Small intestine (tissue), 16 donors: ENCODE measurements at places on chromosomes 1 and 21. TPM values are rescaled to one million over a fixed set of nuclear protein-coding genes. Genes with fewer than 3 reads are reported as not detected.

Gene TTC22
- polyA plus RNA-seq: 27.5 TPM

Gene SELP
- polyA plus RNA-seq: 1.4 TPM

Gene INTS11
- polyA plus RNA-seq: 127 TPM

GRCh38 chr1:200877839-200878551, 5.2 kb downstream of the GPR25 start:
- DNase-seq: no peak

DNA sequence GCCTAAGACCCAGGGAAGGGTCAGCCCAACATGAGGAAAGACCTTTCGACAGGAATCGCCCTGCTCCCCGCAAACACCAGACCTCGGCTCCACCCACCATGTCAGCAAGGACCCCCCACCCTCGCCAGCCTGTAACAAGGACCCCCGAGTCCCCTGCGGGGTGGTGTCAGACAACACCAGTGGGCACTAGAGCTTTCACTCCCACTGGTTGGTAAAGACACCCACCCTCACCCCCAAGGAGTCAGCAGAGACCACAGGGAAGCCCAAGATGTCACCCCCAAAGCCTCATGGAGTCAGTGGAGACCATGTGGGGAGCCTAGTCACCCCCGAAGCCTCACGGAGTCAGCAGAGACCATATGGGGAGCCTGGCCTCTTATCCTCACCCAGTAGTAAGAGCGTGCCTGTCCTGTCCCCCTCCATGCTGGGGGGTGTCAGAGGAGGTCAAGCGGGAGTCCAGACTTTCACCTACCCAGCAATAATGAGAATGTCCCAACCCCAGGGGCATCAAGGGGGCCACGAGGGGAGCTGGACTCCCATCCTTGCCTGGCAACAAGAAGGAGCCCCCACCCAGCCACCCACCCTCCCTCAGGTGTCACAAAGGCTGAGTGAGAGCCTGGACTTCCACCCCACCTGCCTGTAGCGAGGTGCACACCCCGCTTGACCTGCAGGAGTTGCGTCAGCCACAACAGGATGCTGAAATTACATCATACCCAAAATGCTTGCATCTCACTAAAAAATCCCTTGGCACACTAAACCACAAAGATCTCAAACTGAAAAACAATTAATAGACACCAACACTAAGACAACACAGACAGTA, 24.8 kb downstream of the SLC19A1 start:
- DNase-seq: no peak

DNA sequence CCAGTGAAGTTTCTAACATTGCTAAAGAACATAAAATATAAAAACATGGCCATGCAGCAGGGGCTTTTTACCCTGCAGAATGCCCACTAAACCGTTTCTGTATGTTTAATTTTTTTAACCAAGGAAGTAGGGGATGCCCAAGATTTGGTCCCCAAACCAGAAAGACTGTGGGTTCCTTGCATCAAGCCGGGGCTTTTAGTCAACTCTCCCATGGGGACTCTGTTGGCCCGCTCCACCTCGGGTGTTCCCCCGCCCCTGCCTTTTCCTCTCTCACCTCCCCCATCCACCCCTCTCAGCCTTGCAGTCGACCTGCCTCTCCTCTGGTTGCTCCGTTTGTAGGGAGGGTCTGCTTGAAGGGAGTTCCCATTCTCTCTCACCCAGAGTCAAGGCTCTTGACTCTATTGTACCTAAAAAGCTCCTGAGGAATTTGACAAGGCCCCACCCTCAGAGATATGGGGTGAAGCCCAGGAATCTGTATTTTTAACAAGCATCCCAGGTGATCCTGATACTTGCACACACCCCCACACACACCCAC, 117.5 kb downstream of the TOMM20 start:
- no peak for DNase-seq

DNA sequence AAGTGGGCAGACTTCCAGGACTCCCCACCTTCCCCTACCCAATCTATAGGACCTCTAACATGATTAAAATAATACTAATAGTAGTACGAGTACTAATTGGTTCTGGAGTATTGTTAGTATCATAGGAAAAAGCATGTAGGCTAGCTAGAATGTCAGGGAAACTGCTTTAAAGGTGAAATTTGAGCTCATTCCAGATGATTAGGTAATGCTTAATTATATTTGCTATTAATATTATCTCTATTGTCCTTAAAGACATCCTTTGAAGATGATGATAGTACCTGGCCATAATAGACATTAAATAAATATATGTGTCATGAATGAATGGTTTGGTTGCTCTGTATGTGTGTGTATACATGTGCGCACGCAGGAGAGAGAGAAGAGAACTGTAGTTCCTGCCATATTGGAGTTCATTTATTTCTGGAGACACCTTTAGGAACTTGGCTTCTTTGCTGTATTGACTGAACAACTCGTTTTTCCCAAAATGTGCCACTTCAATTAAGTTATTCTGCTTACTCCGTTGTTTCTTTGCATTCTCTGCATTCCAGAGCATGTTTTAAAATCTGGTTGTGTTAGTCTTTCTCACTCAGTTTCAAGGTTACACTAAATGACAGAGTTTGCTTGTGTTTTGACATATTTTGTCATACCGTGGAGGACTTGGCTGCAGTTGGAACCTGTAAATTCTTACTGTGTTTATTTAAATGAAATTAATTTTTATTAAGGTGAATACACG, 117.1 kb downstream of the OSBPL9 start:
- no peak for DNase-seq

DNA sequence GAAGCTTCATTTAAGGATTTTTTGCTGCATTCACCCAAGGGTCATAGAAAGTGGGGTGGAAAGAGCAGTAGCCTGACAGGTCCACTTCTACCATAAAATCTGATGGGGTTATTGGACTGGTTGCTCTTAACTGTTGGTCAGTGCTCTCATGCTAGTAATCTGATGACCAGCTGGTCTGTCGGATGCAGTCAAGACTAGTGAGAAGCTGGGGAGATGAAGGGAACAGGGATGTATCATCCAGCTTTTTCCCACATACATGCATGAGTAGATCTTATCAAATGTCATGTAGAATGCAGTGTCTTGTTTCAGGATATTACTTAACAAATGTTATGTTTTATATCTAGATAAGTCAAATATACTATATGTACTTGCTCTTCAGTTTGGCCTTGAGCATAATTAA, 11.1 kb downstream of the ATP1B1 start:
- DNase-seq: no peak
